ENCODE measurements at places on chromosomes 1 and 21.

DNA sequence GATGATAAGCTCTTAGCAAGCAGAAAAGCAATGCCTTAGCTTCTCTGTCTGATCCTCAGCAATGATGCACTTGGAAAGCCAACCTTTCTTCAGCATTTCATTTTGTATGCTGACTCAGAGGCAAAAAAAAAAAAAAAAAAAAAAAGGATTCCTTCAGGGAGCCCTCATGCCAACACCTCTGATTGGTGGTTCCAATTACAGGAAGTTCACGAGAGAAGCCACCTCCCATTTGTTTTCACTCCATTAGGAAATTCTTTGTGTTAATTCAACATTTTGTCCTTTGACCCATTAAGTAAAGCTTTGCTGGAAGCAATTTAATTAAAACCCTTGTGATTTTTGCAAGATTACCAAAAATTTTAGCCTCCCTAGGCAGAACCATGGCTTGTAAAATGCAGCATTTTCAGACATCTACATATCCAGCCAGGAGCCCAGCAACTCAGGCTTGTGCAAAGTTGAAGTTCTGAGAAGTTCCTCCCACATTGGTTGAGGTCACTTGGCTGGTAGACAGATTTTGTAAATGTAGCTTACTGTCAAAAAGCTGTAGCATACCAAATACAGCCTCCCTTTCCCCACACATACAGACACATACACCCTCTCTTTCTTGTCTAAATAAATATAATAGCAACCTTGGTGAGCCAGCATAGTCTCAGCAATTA is 27.1 kb upstream of the VTCN1 start:
- DNase-seq: no peak

DNA sequence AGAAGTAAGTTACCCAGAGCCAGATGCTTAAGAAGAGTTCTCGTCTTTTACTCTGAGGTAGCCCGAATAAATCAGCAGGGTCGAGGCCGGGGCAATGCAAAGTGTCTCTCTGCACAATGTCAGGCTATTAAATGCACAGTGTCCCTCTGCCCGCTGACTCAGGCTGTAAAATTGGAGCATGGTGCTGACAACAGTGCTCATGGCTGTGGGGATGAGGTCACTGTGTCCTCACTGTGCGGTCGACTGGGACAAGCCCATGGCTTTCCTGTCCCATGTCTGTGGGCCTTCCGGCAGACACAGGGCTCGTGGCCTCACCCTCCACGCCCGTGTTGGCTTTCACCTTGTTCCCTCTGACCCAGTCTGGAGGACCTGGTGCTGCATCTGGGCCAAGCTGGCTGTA is 14.6 kb upstream of the SLC2A1 start:
- no peak for DNase-seq

DNA sequence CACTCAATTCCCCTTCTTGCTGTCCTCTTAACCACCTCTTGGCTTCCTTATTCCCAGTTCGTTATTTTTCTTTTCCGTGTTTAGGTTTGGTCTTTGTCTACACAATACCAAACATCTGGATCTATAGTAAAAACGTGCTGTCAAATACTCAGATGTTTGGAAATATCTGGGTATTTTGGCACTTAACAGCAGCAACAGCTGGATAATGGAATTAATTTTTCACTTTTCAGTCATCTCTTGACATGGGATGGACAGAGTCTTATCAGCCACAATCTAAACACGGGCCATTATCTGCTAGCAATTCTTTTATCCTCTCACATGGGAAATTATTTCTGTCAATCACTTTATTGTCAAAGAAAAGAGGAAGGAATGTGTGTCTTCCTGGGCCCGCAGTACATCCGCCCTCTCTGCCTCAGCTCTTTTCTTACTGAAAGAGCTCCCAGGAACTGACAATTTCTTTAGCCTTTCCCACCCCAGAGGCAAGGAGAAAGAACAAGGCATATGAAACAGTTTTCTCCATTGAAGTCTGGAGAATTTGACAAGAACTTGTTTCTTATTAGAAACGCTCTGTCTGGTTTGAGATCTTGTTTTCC is 13.4 kb downstream of the NHLH2 start:
- no peak for DNase-seq

DNA sequence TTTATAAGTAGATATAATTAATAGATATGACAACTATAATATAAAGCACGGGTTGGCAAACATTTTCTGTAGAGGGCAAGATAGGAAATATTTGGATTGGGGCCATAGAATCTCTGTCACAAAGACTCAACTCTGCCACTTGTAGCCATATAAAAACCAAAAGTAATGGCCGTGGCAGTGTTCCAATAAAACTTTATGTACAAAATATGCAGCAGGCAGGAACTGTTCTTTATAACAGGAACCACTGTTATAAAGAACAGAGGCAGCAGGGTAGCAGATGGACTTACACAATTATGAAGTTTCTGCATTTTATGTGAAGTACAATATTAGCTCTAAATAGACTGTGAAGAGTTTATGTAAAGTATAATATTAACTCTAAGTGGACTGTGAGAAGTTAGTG is 16.9 kb upstream of the QSOX1 start:
- no peak for DNase-seq
